ENCODE measurements at places on chromosomes 1 and 21.

DNA sequence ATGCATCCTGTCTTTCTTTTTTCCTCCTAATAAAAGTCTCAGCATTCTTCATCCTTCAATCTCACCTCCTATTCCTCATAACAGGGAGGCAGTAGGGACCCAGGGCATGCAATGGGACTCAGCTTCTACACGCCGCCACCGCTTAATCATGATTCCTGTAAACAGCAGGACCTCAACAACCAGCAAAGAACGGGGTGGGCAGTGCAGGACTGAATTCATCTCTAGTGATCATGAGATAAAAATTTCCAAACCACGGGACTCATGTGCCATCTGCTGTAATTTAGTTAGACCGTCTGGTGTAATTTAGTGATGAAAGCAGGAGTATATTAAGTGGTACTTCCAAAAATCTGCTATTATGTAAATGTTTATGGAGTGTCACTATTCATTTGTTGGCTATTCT is 5.4 kb downstream of the PRAMEF12 start:
- no peak for DNase-seq

DNA sequence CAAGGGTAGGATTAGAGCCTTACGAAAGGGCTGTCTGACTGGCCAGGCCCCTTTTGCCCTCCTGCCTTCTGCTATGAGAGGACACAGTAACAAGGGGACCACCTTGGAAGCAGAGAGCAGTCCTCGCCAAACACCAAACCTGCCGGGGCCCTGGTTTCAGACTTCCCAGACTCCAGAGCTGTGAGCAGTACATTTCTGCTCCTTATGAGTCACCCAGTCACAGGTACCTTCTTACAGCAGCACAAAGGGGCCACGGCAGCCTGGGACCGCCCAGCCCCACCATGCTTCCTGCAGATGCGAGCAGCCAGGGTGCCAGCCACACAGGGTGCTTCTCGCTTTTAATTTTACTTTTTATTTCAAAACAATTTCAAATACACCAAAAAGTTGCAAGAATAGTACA is 17.2 kb upstream of the POFUT2 start:
- no peak for DNase-seq

- no peak for DNase-seq
These were observed 226.5 kb downstream of the SMYD3 start for GRCh38 chr1:246280551-246280950.

- no peak for DNase-seq
These were observed 161.8 kb upstream of the B3GALT2 start for GRCh38 chr1:193348091-193348768.

DNA sequence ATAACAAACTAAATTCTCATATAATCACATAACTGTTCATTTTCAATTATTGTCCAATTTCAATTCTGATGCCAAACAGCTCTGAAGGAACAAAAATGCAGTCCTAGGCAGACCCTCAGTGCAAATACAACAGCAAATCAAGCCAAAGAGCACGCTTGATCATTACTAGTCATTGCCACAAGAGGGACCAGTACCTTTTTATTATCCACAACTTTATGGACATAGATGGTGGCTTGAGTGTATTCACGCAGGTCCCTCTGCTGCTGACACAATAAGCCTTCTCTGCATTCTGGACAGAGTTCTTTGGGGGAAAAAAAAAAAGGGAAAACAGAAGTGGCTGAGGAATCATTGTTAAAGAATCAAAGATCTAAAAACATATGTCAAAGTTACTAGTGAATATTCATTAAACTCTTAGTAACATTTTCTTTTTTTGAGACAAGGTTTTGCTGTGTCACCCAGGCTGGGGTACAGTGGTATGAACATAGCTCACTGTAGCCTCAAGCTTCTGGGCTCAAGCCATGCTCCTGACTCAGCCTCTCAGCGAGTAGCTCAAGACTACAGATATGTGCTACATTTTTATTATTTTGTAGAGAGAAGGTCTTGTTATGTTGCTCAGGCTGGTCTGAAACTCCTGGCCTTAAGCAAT is 34.3 kb upstream of the RAP1GAP start:
- no peak for DNase-seq

- DNase-seq, result peak; percentile 62
These were observed 23.6 kb downstream of the ATP2B4 start for GRCh38 chr1:203649999-203650836.

DNA sequence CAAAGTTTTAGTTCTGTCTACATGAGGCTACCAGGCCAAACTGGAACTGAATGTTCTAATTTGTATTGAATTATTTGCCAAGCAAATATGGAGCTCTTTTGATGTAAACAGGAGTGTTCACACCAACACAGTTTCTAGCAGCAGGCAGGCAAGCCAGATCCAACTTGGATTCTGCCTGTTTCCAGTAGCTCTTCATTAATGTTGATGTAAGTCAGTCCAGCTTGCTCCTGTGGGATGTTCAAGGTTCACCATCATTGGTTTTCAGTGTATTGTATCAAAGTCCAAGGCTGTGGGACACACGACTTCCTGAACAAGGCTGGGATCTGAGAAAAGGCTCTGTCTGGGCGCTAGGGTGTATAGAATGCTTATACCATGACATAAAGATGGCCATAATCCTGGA is 68.1 kb downstream of the PAPPA2 start:
- no peak for DNase-seq

DNA sequence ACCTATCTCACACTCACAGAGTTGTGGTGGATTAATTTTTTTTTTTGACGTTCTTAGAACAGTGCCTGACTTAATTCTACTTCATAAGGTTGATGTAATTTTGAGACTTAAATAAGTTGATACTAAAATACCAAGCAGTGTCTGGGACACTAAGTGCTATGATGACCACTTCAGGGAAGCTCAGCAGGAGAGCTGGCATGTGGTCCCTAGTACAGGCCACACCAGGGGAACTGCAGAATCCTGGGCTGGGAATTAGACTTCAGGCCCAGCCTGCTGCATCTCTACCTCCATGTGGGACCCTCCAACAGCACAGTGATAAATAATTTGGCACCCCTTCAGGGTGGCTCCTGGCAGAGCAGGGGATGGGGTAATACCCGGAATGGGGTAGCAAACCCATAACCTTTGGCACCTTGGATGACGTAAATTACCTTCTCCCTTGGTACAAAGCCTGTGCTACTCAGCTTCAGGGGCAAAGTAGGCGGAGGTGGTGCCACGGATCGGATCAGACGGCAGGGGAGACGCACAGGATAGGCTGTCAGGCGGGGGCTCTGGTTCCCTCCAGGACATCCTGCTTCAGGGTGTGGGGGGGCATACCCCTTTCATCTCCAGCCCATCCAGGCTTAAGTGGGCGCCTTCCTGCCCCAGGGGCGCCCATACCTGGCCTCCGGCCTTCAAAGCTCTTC is 4.8 kb downstream of the MFSD2A start:
- no peak for DNase-seq

DNA sequence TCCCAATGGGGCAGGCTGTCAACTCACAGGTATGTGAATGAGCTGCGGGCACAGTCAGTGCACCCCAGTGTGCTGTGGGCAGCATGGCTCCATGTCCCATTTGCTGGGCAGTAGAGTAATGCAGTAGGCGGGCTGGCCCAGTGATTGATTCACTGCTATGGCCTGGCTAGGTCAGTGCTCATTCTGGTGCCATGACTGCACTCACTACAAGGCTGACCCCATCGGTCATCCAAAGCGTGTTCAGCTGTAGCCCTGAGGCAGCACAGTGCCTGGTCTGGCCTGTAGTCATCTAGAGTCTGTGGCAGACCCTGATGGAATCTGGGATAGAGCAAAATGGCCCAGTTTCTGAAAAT is 7.4 kb downstream of the HYI start:
- no peak for DNase-seq
